Foreskin keratinocyte (primary cell): ENCODE measurements at places on chromosomes 5 and 9. TPM values are rescaled to one million over a fixed set of nuclear protein-coding genes. Genes with fewer than 3 reads are reported as not detected.

IFNA4 gene
- total RNA-seq: not detected in 2 replicates

DNA sequence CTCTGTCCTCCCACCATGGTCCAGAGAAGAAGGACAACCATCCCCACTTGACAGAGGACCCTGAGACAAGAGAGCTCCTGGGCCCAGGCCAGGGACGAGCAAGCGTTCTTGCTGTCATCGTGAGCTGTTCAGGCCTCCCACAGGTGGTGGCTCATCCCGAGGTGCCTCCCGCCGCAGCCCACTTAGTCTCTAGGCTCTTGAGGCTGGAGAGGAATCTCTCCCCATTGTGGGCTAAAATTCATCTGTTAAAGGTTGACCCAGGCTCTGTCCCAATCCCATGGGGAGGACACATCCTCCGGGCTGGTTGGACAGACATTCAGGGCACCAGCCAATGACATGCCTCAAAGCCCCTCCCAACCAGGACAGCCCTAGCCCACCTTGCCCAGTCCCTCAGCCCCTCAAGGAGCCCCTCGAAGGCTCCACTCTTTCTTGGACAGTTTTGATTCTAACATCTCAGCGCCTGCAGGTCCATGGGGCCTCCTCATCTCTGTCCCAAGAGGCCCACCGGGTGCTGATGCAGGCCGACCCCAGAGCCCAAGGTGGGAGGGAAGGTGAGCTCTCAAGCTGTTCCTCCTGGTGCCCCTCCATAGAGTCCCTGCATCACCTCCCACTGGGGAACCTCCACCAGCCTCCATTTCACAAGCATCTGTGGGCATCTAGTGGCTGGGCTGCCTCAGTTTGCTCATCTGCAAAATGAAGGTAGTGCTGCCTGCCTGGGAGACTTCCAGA lies 52.9 kb downstream of the BARX1 start:
- no peak for DNase-seq

- peak; percentile 72 for DNase-seq
Measured at GRCh38 chr5:51387884-51388275, 4.6 kb downstream of the ISL1 start.

DNA sequence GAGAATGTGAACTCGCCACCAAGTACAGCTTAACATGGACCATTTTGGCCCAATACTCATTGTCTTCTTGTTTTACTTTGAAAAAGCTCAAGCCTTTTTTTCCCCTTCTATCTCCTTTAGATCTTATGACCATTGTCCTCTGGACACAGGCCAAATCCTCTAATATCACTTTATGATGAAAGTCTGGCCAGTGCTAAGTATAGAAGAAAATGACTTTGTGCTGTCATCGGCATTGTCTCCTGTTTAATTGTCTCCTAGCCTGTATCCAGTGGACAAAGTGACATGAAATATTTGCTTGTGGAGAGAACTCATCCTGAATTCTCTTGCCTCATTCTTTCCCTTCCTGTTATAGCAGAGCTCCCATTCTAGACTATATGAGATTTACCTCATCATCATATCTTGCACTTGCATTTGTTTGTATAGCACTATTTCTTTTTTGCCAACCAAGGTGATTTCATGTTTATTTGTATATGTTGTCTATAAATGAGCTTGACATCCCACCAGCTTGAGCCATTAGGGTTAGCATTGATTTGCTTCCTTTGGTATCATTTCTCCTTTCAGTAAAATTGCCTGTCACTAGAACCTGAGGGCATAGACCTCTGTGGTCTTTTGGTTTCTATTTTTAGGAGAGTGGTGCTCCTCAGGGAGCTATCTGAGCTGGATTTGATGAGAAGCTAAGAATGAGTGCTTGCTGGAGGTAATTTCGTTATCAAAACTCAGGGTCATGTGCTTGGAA lies 18.8 kb upstream of the TNFAIP8 start:
- DNase-seq: no peak

PLPP1 gene
- total RNA-seq: 7.4 and 9.7 TPM in 2 replicates

- DNase-seq: no peak
Measured at GRCh38 chr9:629146-629545, 212.4 kb upstream of the DMRT1 start.

NRG2 gene
- 0.42 and 0.58 TPM in 2 replicates for total RNA-seq

KCNIP1 gene
- total RNA-seq: not detected in 2 replicates

DNA sequence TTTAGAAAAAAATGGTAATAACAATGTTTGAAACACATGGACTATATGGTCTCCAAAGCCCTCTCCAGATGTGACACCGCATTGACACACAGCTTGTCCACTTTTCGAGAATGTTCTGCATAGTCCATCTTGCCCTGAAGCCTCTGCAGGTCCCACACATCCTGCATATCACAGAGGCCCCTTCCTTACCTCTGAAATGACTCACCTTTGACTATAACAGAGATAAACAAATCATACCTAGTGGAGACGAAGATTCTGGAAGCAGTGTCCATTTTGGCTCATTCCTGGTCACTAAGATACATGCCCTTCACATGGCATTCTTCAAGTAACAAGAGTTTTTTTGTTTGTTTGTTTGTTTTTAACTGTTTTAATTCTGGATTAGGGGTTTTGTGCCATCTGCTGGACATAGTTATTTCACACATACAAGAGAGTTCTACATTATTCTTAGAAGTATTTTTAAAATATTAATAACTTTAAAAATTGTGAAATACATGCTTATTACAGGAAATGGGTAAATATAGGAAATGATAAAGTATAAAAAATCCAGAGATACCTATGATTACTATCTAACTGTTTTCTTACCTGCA lies 5.1 kb downstream of the ARL14EPL start:
- DNase-seq: peak; percentile 6

DNA sequence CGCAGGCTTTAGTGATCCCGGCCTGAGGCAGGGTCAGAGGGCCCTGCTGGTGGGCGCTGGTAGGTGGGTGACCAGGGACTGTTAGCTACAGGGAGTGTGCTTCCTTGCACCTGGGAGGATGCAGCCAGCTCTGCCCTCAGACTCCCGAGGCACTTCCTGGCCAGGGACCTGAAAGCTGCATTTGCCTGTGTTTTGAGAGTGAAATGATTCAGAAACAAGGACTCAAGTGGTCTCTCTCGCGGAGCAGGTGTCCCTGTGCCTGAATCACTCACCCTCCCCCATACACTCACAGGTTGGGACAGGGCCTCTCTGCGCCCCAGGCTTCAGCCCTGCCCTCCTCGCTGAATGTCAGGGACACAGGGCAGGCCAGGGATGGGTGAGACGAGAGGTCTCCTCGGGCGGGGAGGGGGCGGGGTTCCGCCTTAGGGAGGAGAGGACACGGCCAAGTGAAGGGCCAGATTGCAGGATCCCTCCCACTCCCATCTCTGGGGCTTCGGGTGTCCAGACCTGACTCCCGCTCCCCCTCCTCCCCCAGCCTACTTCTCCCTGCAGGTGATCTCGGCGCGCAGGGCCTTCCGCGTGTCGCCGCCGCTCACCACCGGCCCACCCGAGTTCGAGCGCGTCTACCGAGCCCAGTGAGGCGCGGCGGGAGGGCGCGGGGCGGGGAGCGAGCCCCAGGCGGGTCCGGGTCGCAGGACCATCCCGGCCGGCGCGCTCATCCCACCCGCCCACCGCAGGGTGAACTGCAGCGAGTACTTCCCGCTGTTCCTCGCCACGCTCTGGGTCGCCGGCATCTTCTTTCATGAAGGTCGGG lies 1.5 kb downstream of the LTC4S start:
- no peak for DNase-seq

- no peak for DNase-seq
Measured at GRCh38 chr5:8765886-8766285, 780.0 kb downstream of the SEMA5A start.

GDA gene
- total RNA-seq: 0.46 and 1.2 TPM in 2 replicates

DNA sequence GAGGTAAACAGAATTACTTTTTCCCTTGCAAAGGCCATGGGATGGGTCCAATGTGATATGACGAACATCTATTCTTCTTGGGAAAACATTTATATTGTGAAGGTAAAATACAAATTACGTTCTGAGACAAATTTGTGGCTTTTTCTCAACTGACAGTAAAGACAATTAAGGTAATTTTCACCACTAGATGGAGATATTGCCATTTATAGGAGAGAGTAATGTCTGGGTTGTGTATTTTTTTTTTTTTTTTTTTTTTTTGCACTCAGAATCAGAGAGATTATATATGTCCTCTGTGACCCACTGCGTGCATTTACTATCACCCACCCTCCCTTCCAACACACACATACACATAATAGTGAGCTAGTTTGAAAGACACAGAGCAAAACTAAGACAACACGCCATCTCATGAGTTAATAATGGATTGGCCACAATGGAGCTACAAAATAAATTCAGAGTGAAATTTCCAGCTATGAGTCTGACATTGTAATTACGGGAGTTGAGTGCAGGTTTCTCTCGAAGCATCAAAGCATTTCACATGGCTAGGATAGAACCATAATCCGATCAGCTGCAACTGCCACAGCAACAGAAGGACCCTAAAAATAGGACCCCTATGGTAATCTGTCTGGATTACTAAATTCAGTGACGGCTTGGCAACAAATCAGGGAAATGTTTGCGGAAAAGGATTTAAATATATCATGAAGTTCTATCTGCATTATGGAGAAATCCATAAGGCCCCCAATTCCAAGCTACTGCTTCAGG lies 49.2 kb downstream of the ANXA1 start:
- no peak for DNase-seq

- DNase-seq: no peak
Measured at GRCh38 chr9:3699883-3700282, 174.1 kb upstream of the RFX3 start.

GRCh38 chr5:172321593-172321992 lies 38.0 kb upstream of the UBTD2 start:
- peak; percentile 34 for DNase-seq

DNA sequence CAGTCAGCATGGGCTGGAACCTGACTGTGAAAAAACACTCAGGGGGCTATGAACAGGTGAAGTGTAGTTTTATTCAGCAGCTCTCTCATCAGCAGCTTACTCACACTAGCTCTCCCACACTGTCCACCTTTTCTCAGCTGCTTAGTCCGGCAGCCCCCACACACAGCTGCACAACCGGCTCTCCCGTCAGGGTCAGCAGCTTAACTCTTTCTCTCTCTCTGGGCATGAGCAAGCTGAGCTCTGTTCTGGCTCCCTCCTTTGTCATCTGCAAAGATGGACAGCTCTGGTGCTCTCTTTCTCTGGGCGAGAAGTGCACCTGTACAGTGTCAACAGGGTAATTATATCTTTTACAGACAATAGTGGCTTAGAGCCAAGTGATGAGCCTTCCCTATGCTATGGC lies 8.2 kb downstream of the DMAC1 start:
- DNase-seq: no peak

NR5A1 gene
- total RNA-seq: not detected in 2 replicates

GRCh38 chr5:7802855-7803254 lies 48.1 kb downstream of the CFAP90 start:
- DNase-seq: peak; percentile 6

- no peak for DNase-seq
Measured at GRCh38 chr9:80873861-80874260, 815.5 kb downstream of the TLE1 start.

GRCh38 chr5:5080790-5081189 lies 59.3 kb upstream of the ADAMTS16 start:
- DNase-seq: no peak

DNA sequence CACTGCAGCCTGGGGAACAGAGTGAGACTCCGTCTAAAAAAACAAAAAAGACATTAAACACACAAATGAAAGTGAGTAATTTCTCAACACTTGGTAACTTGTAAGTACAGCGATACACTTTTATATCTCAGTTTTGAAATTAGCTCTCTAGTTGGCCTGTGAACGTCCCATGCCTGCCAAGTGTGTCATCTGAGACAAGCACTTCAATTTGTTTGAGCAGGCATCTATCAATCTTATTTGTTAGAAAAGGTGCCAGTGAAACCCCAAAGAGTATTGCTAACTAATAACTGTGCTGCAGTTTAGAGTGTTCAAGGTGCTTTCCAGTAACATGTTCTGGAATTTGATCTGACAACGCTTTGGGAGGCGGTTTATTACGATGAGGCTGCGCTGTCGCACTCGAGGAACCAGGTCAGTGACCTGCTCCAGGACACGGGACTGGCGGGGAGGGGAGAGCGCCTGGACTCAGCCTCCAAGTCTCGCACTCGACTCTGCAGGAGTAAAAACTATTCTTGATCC lies 1.1 kb upstream of the SPIN1 start:
- peak; percentile 22 for DNase-seq

DNA sequence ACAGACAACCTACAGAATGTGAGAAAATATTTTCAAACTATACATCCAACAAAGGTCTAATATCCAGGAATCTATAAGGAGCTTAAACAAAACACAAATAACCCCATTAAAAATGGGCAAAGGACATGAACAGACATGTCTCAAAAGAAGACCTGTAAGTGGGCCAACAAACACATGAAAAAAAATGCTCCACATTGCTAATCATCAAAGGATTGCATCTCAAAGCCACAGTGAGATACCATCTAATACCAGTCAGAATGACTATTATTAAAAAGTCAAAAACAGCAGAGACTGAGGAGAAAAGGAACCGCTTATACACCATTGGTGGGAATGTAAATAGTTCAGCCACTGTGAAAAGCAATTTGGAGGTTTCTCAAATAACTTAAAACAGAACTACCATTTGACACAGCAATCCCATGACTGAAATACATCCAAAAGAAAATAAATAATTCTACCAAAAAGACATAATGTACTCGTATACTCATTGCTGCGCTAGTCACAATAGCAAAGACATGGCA lies 39.1 kb upstream of the C5orf63 start:
- peak; percentile 48 for DNase-seq

DNA sequence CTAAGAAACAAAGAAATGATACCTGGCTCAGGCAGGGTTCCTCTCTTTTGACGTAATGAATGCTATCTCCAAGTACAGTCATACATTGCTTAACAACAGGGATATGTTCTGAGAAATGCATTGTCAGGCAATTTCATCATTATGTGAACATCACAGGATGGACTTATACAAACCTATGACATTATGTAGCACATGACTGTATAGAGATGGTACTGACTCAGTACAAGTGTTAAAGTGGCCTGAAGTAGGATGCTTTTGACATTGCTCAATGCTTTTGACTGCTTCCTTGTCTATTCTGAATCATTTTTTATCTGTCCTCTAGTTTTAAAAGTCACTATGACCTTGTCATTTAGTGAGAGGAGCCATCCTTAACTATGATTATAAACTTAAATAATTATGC lies 147.6 kb downstream of the NR2F1-AS1 start:
- DNase-seq: peak; percentile 90
